Neural crest cell (in vitro differentiated cells): ENCODE measurements at places on chromosomes 13 and 19.

DNA sequence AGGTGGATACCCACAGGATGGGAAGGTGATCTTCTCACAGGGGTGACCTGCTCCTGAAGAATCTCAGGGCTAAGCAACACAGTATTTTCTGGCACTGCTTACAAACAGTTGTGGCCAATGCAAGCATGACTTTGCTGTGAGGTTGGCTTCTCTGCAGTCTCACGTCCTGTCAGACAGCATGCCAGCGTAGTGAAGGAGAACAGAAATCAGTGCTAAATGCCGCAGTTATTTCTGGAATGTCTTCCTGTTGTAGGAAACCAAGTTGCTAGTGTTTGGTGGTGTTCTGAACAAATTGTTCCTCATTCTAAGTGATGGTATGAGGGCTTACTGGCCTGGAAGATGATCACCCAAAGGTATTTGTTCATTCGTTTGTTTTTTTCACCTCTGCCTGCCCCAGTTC, 320.1 kb downstream of the MTUS2 start:
- no peak for DNase-seq

GRCh38 chr19:6580313-6580712, 10.6 kb downstream of the CD70 start:
- no peak for DNase-seq

DNA sequence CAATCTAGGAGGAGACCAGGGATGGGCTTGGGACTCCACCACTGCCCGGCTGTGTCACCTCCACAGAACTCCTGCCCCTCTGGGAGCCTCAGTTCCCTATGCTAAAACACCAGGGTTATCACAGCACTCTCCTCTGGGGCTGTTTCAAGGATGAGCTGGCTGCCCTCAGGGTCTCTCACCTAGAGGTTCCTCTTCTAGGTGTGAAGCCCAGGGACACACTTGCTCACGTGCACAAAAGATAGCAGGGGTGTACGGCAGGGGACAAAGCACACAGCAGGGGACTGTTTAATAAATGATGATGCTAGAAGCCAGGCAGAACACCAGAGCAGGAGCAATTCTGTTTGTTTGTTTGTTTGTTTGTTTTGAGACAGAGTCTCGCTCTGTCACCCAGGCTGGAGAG, 16.8 kb upstream of the LYPD3 start:
- DNase-seq, result no peak

DNA sequence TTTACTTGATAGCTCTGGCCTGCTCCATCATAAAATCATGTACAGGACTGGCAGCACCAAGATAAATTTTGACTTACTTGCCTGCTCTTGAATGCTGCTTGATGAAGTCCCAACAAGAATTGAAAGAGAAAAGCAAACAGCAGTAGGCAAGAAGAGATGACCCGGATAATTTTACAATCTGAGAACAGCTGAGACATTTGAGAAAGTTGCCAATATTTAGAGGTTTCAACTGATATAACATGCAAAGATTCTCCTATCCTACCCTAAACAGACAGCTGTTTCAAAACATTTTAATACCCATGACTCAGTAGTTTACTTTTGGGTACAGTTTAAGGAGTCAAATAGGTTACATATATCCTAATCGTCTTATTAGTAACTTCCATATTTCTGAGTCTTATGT, 5.9 kb downstream of the FRY start:
- DNase-seq, result no peak

- DNase-seq, result no peak
These were observed 12.0 kb downstream of the EVI5L start for GRCh38 chr19:7841751-7842660.

GRCh38 chr19:39171479-39172465, 25.0 kb upstream of the NCCRP1 start:
- no peak for DNase-seq

GRCh38 chr19:20273376-20273775, 106.4 kb downstream of the ZNF486 start:
- DNase-seq, result no peak

DNA sequence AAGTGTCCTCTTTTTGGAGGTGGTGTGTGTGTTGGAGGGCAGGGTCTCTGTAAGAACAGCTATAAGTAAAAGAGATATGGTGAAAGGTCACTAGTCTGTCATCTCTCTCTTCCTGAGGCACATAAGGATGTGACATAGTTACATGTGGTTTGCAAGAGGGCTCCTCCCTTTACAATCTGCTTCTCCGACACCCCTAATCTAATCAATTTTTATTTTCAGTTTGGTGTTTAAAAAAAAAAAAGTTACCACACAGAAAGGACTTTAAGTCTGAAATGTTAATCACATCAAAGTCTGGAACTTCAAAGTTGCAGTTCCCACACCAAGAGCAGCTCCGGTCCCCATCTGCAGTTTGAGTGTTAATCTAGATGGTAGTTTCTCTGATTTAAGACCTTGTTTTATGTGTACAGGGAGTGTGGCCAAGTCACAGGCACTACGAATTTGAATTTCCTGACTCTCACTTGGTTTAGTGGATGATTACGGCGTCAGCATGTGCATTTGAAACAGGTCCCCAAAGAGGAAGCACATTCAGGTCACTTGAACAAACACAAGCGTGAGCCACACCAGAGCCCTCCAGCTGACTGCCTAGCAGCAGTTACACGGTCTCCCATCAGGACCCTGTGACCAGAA, 53.1 kb downstream of the FOXO1 start:
- DNase-seq, result no peak

- no peak for DNase-seq
These were observed 4.9 kb upstream of the EBI3 start for GRCh38 chr19:4224470-4224869.

DNA sequence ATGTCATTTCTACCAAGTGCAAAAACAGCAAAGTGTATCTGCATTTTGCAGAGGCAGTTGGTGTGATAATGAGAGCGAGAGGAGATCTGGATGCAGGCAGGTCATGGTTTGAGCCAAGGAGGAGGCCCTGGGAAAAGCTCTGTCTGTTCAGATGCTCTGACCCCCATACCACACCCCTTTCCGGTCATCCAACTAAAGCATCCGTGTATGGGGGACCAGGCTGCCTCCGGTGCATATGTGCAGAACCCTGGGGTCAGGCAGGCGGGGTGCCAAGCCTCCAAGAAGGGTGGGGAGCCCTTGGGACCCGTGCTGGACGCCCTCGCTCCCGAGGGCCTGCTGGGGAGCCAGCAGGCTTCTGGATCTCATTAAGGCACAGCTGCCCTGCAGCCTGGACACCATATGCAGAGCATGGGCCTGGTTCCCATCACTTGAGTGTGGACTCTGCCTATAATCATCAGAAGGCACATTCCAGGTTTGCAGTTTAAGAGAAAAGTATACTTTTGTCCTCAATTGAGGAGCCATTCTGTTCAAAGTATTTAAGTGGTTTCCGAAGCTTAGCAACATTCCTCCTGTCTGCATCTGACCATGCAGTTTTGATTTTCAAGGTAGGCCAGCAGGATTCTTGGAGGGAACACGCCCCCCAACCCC, 56.1 kb downstream of the ALOX5AP start:
- no peak for DNase-seq

DNA sequence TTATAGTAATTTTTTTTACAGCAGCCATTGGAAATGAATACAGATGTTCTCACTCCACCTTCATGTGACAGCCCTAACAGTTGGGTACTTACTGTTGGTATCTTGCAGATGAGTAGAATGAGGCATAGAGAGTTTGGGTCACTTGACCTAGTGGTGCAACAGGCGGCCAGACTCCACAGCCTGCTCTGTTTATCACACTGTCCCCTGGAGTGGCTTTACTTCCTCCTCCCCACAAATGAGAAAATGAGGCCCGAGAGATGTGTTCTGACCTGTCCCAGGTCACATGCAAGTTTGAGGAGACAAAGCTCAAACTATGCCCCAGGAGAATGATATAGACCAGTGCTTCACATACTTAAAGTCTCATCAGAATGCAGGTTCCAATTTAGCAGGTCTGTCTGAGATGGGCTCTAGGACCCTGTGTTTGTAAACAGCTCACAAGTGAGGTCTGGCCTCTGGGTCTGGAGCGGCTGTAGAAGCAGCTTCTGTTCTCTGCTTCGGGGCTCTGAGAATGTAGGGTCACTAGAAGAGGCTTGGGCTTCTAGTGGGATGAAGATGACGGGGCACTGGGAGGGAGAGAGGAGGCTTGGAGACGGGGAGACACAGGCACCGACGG, 37.4 kb upstream of the RCBTB2 start:
- DNase-seq, result no peak

DNA sequence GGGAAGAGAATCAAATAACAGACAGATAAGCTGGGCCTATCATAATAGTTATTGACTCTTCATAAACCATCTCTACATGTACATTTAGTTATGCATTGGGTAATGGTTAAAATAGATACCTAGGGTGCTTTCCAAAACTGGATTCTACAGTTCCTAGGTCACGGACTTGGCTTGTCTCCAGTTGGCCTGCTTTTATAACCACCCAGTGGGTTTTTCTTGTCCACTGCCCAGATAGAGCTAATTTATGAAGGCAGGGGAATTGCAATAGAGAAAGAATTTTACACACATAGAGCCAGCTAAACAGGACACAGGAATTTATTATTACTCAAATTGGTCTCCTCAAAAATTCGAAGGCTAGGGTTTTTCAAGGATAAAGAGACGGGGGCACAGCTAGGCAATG, 97.3 kb downstream of the FAM216B start:
- no peak for DNase-seq
